ENCODE measurements at places on chromosomes 1 and 21.
A peak's percentile ranks its signal among the peaks of the same experiment; 100 is the strongest.

DNA sequence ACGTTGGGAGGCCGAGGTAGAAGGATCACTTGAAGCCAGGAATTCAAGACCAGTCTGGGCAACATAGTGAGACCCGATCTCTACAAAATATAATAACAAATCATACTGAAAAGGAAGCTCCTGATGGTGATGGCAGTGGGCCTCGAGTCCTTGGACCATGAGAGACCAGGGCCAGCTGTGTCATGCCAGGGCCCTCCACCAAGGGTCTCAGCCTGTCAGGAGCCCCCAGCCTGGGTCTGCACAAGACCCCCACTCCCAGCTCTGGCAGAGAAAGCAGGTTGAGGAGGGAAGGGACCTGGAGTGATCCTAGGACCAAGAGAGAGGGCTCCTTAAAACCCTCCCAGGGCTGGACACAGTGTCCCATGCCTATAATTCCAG, 6.7 kb upstream of the CTRC start:
- no peak for DNase-seq

DNA sequence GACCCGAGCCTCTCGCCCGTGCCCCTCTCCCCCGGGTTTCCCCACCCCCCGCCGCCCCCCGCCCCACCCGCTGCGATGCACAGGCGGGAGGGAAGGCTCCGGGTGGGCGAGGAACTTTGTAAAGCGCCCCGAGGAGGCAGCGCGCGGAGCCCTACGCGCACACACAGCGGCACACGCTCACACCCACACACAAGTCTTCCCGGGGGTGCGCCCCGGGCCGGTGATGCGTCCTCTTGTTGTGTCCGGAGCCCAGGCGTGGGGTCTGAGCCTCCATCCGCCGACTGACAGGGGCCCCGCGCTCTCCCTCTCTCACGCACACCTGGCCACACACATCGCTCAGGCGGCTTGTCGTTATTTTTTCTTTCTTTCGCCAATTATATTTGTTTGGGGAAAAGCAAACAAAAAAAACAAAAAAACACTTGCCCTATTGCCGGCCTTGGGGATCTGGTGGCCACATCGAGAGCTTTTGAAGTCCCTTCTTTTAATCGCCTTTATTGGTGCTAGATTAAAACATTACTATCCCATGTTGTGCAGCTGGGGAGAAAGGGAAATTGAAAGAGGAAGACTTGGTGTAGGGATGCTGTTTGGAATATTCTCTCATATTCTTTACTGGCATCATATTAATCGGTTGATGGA, 770 bp downstream of the NTNG1 start:
- no peak for DNase-seq

GRCh38 chr21:18603261-18603660, 199.7 kb upstream of the TMPRSS15 start:
- DNase-seq, result no peak

- DNase-seq, result peak; percentile 58
These were observed 26.2 kb upstream of the EPHA2 start for GRCh38 chr1:16181887-16182719.

- DNase-seq, result no peak
These were observed 116.6 kb downstream of the NTMT2 start for GRCh38 chr1:170262276-170262939.

- no peak for DNase-seq
These were observed 115.7 kb downstream of the MATN1 start for GRCh38 chr1:30607723-30608122.

- peak; percentile 60 for DNase-seq
These were observed 9.8 kb upstream of the CELSR2 start for GRCh38 chr1:109239409-109240068.

GRCh38 chr1:169561692-169562091, 24.6 kb downstream of the F5 start:
- DNase-seq, result no peak

DNA sequence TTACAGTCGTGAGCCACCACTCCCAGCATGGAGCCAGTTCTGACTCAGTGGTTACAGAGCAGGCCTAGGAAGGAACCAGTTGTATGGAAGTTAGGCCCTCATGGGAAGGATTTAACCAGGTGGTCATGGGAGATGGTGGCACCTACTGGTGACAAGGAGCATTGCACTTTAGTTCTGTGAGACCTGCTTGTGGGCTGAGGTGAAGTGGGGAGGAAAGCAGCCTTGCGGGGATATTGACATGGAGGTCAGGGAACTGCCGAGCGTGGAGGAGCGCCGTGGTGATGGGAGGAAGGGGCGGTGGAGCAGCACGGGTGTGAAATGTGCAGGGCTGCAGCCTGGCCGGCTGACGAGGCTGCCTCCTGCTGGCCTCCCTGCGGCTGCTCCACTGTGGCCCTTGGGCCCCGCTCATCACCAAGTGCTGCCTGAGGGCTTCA, 100.4 kb downstream of the GALNT2 start:
- peak; percentile 56 for DNase-seq

DNA sequence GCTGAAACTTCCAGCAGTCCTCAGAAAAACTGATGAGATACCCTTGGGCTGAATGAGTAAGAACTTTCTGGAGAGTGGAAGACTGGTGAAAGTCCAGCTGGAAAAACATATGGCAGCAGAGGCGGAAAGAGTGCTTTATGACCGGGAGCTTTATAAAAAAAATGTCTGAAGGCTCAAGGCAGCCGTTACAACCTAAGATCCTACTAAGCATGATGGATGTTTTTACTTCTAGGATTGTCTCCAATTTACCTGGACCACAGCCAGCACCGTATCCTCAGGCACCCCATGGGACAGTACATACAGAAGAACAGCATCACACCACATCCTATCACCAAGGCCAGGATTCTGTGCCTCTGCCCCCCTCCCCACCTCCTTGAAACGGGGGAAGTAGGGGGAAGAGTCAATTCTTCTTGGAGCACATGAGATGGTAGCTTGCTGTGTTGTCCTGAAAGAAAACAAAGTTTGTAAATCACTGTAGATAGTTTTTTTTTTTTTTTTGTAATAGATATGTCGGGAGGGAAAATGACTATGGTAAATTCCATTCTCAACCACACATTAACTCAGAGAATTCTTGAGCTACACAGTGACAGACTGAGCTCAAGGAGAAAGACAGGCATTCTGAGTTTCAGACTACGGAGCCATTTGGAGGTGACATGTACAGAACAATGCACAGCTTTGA, 11.8 kb upstream of the IRF2BP2 start:
- no peak for DNase-seq

- no peak for DNase-seq
These were observed 249.8 kb upstream of the PLD5 start for GRCh38 chr1:242774256-242774655.

Data from 8988T (cell line).